Stimulated activated CD4-positive, alpha-beta T cell treated with anti-CD3 and anti-CD28 coated beads, Interleukin-15, amount 100 ng/mL, for 1 hour (primary cell): ENCODE measurements at places on chromosomes 7 and 10.

DNA sequence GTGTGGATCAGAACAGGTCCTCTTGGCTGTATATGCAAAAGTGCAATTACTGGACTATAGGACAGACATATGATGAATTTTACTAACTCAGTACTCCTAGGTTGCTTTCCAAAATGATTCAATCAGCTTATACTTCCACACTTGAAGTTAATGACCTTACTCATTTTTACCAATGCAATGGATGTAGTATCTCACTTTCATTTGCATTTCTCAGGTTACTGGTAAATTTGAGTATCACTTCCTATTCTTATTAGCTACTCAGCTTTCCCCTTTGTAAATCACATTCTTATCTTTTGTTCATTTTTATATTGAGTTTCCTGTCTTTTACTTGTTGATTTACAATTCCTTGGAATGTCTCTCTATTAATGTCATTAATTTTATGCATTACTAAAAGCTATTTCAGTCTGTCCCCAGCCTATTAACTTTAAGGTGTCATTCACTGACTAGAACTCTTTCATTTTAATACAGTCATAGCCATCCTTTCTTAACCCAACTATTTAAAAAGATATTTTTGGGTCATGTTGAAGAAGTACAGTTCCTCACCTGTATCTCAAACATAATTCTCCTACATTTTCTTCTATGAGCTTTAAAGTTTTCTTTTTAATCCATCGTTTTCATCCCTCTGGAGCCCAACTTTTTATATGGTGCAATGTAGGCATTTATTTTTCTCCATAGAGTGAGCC, 88.6 kb downstream of the VIM start:
- DNase-seq: no peak

- no peak for DNase-seq
Observed at GRCh38 chr10:131000743-131001142, 310.8 kb downstream of the TCERG1L start.

GRCh38 chr7:14305233-14305866, 315.9 kb upstream of the ETV1 start:
- DNase-seq: no peak

- no peak for DNase-seq
Observed at GRCh38 chr10:44873160-44873559, 38.0 kb upstream of the TMEM72 start.

DNA sequence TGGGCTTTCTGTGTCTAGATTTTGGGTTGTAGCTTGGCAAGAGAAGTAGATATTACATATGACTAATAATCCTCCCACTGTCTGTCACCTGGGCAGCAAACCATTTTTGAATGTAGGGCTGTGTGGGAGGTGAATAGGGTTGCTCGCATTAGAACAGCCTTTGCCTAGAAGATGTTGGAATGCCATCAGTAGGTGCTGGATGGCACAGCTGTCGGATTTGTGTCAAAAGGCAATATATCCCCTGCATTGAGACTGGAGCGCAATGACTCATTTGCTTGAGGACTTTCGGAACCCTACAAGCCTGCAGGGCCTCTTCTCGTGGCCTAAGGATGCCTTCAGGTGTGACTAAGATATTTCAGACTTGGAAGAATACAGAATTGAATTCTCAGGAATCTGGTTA, 323.8 kb downstream of the GPR158 start:
- DNase-seq: no peak

DNA sequence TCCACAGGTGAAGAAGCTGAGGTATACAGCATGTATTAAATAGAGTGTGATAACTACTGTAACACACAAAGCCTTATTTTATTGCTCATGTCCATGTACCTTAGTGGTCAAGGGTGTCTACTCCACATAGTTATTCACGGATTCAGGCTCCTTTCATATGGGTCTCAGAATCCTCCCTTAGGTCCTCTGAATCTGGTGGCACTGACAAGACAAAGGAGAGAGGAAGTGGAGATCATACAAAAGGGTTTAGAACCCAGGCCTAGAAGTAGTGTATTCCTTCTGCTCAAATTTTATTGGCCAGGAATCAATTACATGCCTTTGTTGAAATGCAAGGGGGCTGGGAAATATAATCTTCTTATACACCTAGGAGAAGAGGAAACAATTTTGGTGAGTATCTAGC, 164.6 kb downstream of the PTEN start:
- DNase-seq: no peak

DNA sequence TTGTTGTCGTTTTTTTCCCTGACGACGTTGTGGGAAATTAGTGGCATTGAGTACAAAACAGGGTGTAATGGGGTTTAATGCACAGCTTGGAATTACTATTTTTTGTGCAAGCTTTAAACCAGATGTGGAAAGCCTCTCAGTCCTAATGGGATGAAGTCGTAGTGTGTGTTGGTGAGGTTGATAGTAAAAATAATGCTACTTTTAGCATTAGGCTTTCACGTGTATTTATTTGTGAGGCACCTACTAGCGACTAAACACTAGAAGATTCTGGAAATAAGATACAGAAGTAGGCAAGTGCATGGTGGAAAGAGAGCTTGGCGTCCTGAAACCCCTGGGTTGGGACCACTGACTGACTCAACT, 588 bp upstream of the ORC5 start:
- no peak for DNase-seq

DNA sequence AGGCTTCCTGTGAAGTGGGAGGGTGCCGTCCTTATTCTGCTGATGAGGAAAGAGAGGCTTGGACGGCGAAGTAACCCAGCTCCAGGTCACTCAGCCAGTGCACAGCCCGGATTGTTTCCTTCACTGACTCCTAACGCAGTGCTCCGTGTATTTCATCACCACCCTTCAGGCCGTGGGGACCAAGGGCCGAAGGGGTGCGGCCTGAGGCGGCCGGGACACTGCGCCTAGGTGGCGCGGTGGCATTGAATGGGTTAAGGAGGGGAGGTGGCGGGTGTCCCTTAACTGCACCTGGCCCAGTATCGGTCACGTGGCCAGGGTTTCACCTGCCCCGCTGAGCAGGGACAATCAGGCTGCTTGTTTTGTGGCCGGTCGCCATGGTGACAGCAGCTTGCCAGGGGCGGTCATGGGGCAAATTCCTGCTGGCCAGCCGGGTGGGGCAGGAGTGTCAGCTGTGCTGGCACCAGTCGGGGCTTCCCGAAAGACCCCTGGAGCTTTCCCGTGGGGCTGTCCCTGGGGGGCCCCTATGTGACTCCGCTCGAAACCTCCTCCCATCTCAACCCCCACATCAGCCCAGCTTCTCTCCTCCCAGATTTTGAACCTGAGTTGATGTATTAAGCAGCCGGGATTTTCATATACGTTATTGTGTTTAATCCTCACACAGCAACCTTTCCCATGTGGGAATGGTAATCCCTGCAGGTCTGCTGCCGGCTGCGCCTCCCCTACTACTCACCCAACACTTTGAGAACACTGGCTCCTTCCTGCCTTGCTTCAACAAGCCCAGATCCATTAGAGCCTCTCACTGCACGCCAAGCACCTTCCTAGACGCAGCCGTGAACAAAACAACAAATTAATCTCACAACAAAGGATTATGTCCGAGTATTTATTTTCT, 4.4 kb upstream of the ABHD11 start:
- DNase-seq: no peak

DNA sequence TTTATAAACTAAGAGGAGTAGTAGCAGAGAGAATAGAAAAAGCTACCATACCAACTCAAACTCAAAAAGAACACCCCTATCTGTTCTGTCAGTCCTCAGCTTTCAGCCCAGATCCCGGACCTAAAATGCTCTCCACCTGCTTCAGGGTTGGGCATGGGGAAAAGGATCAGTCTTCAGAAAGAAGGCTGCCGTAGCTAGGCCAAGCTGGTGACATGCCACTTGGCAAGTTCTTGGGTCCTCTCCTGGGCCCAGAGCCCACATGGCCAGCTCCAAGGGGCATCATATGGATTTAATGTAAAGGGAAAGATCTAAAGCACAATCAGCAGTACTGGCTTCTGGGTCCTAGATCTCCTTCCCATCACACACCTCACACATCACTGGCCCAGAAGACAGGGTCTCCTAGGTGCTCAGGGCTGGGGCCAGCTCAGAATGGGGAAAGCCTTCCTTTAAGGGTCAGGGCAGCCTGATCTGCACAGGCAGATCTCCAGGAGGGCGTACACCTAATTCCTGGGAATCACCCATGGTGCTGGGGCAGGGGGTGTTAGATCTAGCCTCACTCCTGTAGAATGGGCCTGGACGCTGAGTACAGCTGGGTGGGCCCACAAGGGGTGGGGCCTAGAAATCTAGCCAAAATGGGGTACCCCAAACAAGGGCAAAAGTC, 2.5 kb downstream of the VAX1 start:
- DNase-seq: no peak

DNA sequence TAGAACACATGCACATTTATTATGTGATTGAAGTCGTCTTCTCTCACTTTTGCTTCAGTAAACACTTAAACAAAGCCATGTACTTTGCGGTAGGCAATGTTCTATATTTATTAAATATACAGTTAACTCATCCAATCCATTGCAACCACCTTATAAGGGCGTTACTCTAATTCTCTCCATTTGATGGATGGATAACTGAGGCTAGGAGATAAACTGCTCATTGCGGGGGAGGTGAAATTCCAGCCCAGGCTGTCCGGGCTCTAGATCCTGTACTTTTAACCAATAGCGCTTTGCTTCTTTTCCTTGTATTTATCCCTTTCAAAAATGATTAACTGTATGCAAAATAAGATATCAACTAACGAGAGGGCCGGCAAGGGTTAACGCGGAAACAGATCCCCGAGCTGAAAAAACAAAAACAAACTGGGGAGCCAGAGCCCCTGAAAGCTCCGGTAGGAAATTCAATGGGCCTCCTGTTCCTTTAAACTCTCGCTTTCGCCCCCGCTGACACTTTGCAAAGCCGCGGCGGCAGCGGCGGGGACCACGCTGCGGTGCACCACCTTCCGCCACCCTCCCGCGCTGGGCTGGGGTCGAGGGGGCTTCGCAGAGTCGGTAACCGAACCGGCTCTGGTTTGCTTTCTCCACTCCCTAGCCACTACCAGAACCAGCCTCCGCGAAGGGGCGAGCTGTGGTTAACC, 1.0 kb upstream of the PLXDC2 start:
- DNase-seq: no peak

DNA sequence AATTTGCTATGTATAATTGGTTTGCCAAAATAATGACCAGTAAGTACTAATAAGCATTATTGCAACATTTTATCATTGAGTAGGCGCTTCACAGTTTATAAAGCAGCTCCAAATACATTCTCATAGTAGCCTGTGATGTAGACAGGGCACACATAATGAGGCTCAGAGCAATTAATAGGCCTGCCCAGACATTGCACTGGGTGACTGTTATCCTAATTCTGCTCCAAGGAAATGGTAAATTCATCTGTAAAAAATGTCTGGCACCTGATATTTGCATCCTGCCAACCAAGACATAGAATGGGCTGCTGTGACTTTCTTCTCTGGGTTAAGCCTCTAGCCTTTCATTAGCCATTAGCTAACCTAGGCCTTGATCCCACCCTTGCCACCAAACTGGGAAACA, 97.6 kb downstream of the SEM1 start:
- DNase-seq: no peak

DNA sequence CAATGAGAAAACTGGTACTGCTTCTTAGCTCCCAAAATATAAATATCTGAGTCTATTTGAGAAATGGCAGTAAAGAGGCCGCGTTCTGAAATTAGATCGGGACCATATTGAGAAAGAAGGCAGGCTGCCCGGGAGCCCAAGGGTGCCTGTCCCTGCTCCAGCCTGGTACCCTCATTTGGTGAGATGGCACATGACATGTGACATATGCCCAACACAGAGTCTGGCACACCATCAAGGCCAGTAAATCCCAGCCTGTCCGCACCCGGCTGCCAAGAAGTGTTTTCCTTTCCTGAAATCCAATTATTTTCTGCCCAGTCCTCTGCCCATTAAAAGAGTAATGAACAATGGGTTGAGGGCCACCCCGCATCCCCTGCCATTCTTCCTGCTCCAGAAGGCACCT, 66.4 kb downstream of the CDH23 start:
- no peak for DNase-seq

GRCh38 chr7:4550117-4550516, 132.0 kb upstream of the FOXK1 start:
- DNase-seq: no peak
